ENCODE measurements at places on chromosomes 7 and 10. TPM values are rescaled to one million over a fixed set of nuclear protein-coding genes. Genes with fewer than 3 reads are reported as not detected.

DNA sequence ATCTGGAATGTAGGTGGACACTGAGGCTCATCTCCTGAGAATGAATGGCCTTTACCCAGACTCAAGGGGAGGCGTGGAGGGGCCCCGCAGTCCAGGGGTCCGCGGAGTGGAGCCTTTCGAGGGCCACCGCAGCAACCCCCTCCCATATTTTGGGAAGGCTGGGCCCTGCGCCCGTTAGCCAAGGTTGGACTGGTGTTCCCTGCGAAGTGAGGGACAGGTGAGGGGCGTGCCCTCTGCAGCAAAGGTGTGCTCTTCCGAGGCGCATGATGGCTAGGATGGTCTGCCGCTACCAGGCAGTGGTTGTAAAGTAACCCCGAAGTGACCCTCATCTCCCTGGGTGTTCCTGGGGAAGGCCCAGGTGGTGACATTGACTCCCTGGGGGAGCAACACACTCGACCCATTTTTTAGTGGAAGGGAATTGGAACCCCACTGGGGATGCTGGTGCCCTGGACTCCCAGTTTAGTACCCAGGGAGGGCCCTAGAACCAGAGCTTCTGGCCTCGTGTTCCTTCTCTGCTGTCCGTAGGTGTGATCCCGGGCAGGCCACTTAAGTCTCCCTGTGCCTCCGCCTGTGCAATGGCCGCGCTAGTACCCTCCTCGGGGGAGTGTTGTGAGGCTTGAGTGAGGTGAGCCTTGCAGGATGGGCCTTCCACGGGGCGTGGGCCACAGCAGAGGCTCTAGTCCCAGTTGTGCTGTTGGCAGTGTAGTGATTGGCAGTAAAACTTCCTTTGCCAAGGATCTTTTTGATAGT is 779 bp downstream of the FAM241B start:
- no peak for DNase-seq

DNA sequence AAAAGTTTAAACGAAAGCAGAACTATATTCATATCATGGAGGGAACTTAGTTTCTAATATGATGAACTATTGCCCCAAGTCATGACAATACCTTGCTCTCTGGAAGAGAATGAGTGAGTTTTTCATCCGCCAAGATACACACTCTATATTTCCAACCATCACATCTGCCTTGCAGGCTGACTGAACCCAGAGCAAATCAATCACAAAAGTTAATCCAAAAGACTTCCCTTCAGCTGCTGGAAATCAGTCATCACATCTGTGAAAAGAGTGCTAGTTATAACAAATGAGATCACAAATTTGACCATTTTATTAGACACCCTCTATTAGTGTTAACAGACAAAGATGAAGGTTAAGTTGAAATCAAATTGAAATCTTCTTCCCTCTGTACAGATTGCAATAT is 261.7 kb upstream of the PRKCQ start:
- no peak for DNase-seq

ZWINT gene
- total RNA-seq = 120 TPM

EVX1 gene
- not detected for total RNA-seq

HECTD2 gene
- total RNA-seq = 1.7 TPM

DNA sequence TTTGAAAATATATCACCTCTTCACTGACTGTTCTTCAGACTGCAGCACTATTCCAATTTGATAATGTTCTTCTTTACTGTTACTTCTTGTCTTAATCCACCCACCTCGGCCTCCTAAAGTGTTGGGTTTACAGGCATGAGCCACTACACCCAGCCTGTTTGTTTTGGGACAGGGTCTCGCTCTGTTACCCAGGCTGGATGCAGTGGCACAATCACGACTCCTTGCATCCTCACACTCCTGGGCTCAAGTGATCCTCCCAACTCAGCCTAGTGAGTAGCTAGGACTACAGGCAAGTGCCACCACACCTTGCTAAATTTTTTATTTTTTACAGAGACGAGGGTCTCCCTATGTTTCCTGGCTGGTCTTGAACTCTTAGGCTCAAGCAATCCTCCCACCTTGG is 77.9 kb downstream of the NDUFB2 start:
- DNase-seq = no peak

GBX1 gene
- not detected for total RNA-seq

- DNase-seq = no peak
Observed at GRCh38 chr7:8044761-8045430, 76.3 kb downstream of the GLCCI1 start.

TMEM140 gene
- 17.4 TPM for total RNA-seq

ERVW-1 gene
- not detected for total RNA-seq

- no peak for DNase-seq
Observed at GRCh38 chr7:158252081-158252836, 335.4 kb downstream of the PTPRN2 start.

Measured in natural killer cell treated with Interleukin-12 subunit alpha and Interleukin-12 subunit beta and Interleukin-15 and Interleukin-18, amount 100 ng/mL, for 72 hours (primary cell).